ENCODE measurements at places on chromosomes 5 and 9.

DNA sequence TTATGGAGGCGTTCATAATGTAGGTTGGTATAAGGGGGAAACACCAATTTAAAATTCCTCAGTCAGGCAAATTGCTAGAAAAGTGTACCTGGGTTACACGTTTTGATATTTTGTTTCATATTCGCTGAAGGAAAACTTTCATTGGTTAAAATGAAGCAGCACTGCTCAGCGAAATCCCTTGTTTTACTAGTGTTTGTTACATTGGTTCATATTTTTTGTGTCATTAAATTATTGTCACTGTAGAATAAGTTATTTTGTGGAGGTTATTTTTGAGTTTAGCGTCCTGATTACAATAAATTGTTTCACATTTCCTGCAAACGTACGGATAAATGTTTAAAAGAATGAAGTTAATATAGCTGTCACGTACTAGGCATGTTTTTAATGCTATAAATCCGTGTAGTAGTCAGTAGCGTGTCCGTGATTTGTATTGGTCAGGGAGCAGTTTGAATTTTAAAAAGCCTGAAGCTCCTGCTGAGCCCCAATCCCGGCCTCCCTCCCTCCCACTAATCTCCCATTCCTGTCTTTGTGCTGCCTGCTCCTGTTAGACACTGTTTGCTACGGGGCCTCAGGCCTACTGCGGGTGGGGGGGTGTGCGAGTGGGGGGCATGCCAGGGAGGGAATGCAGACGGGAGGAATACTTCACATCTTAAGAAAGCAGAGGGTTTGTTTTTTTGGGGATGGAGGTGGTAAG, 2.0 kb downstream of the NIPBL start:
- no peak for DNase-seq

- DNase-seq, result peak; percentile 90
Observed at GRCh38 chr5:91162534-91163381, 220.4 kb downstream of the ARRDC3 start.

- DNase-seq, result no peak
Observed at GRCh38 chr9:117156144-117156688, 258.6 kb downstream of the ASTN2 start.

DNA sequence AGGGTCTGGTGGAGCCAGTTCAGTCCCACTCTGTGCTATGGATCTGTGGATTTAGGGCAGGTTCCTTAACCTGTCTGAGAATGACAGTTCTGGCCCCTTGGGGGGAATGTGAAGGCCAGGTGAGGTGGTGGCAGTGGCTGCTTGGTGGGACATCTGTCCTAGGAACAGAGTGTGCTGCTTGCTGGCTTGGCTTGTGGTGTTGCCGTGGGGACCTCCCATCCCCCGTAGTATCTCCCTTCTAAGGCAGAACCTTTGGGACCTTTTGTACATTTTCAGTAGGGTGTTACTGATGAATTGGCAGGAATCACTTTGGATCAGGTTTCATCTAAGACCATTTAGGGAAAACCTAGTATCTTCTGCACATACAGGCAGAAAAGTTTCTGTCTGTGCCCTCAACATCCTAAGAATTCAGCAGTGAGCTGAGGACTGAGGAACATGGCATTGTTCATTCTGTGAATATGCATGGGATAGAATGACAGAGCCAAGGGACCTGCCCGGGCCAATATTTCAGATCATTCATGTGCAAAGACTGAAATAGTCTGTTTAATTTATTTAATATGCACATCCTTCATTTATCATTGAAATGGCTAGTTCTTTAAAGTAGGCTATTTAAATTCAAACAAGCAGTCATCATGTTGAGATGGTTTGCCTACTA, 64.6 kb downstream of the WNK2 start:
- DNase-seq, result no peak

DNA sequence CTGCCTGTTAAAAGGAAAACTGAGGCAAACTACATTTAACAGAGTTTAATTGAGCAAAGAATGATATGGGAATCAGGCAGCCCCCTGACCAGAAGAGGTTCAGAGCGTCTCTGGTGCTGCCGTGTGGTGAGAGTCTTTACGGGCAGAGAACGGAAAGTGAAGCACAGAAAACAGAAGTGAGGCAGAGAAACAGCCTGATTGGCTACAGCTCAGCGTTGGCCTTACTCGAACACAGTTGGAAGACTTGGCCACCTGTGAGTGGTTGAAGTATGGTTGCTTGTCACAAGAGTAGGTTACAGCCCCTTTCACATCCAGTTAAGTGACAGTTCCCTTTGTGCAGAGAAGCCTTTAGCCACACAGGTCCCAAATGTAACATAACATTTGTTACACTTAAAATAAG, 16.9 kb upstream of the FBP1 start:
- peak; percentile 88 for DNase-seq

- DNase-seq, result no peak
Observed at GRCh38 chr9:3908731-3909130, 382.9 kb upstream of the RFX3 start.

DNA sequence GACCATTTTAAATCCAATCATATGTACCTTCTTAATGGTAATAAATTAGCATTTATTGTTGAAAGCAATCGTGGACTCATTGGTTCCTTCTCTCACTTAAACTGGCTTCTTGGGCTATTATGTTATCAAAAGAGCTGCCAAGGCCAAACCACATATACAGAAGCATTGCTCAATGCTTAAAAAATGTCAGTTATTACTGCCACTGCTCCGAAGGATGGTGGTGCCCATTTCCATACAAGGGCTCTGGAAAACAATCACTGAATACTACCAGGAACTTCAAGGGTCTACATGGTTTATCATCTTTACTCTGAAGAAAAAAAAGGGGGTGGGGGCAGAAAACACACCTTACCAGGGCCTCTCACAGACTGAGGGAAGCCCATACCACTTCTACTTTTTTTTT, 104.3 kb downstream of the GNAQ start:
- no peak for DNase-seq

DNA sequence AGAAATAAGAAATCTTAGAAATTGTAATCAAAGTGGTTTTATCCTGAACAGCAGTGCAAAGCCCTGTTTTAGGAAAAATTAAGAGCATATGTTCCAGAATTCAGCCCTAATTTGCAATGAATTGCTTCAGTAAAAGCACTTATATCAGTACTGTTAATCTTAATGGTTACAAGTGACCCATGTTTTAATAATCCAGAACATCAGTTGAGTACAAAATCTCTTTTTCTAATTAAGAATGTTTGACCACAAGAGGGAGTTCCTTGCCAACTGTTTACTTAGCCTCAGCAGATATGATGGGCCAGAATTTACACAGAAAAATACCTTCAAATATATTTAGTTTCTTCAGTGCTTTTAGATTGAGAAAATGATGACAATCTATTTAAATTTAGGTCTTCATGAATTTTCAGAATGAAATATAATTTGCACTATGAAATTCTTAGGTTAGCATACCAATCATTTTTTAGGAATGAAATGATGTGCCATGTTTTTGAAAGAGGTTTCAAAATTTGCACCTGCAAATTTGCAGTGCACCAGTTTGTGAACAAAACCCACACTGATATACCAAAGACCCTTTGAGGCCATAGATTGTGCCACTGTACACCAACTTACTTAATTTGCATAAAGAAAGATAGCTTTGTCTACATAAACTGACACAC, 926.3 kb upstream of the ARRDC3 start:
- peak; percentile 6 for DNase-seq

GRCh38 chr5:82624062-82624461, 345.9 kb upstream of the RPS23 start:
- DNase-seq, result no peak

DNA sequence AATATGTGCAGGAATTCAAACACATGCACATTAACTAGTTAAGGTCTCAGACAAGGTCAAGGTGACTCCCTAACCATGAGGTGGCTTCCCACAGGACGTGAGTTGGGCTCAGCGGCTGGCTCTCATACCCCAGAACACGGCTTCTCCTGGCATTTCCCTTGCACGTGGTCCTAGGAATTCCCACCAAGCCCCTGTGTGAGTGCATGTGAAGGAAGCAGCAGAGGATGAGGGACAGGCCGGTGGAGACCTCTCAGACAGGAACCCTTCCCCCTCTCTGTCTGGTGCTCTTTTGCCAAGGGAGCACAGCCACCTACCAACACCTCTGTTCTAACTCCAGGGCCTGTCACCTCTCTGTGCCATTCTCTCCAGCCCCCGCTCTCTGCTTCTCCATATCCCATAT, 271.0 kb downstream of the FSTL4 start:
- DNase-seq, result no peak

DNA sequence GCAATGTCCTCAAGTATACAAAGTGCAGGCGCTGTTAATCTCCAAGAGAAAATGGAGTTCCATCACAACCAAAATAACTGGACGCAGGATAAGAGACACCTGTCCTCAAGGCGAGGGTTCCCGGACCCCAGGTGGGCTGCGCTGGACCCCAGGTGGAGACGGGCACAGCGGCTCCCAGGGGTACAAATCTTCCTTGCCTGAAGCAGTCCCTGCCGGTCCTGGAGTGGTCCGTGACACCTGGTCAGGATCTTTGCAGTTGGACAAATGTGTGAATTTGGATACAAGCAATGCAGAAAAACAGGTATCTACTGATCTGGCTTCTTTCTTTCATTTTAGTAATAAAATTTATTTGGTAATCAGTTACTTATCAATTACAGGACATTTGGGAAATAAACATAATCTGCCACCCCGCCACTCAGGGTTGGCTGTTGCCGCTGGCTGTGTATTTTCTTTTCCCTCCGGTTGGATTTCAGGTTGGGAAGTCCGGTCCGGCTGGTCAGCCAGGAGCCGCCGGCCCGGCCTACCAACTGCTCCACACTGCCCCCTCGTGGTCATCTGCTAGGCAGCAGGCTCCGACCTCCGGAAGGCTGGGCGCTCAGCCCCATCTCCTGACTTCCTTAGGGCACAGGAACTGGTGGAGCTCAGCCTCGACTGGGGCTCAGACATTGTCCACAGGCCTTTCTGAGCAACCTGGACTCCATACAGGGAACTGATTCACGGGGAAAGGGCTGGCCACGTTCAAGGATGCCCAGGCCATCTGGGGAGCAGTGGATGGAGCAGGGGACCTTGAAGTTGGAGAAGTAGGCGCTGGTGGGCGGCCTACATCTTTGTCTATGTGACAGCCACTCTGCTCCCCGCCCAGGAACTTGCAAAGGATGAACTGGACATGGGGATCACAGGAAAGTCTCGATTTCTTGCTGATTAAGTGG, 43.4 kb downstream of the NXNL2 start:
- DNase-seq, result peak; percentile 69

- no peak for DNase-seq
Observed at GRCh38 chr5:80206282-80206681, 49.6 kb downstream of the SERINC5 start.

DNA sequence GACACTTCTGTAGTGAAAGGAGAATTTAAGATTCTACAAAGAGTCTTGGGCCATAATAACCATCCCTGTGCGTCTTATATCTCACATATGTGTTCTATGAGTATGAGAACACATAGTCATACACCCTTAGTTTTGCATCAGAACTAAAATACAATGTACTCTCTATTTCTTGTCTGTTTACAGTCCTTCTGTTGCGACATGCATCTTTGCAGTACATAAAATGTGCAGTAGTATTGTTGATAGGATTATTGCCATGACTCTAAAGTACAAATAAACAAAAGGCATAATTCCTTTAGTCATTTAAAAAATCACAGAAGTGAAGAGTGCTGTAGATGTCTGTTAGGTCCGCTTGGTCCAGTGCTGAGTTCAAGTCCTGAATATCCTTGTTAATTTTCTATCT, 201.9 kb downstream of the NR3C1 start:
- DNase-seq, result no peak

DNA sequence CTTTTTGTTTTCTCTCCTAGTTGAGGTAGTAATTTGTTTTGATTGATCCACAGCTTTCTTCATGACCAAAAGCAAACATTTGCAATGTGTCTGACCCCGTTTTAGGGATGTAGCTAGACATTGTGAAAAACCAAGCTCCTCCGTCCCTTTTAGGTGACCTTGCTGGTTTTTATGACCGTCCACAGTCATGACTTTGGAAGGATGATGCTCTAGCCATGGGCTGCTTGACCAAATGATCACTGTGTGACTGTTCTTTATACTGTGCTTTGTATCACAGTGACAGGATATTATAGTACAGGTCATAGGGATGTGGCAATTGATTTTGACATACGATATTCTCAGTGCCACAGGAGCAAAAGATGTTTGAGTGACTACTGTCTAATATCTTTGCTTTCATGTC, 54.4 kb downstream of the KCNN2 start:
- DNase-seq, result no peak

GRCh38 chr5:40480392-40480791, 199.3 kb upstream of the PTGER4 start:
- DNase-seq, result peak; percentile 25

- no peak for DNase-seq
Observed at GRCh38 chr5:57267805-57268204, 93.9 kb downstream of the GPBP1 start.

GRCh38 chr5:95537501-95537900, 17.3 kb downstream of the SKIC3 start:
- DNase-seq, result no peak

DNA sequence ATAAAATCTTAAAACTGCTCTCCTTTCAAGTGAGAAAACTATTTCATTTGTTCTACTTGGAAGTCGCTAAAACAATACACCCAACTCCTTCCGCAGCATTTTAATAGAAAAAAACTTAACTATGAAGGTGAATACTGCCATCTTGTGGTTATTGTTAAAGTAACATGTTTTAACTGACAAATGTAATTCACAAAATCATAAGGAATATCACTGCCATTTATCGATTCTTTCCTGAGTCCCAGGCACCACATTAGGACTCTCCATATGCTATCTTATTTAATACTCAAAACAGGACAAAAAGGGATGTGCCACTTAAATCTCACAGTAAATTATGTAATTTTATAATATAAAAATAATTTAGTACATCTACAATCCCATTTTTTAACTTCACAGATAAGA, 130.5 kb upstream of the ITGA1 start:
- DNase-seq, result peak; percentile 38

DNA sequence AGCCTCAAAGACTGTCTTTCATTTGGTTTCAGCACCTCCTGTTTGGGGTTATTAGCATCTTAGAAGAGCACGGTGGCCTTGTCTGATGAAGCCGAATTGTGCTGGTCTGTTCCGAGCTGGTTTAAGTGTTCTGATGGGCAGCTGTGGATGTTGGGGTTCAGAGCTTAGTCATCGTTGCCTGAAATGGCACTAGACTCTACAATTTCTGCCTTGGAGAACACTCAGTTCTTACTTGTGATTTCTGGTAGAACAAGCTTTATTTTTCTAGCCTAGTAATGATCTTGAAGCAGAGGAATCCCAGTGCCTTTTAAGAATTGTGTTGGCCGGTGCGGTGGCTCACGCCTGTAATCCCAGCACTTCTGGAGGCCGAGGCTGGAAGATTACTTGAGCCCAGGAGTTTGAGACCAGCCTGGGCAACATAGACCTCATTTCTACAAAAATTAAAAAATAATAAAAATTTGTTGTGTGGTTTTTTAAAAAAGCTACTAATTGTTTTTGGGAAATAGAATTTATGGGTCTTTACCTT, 7.8 kb downstream of the FBXW5 start:
- no peak for DNase-seq

DNA sequence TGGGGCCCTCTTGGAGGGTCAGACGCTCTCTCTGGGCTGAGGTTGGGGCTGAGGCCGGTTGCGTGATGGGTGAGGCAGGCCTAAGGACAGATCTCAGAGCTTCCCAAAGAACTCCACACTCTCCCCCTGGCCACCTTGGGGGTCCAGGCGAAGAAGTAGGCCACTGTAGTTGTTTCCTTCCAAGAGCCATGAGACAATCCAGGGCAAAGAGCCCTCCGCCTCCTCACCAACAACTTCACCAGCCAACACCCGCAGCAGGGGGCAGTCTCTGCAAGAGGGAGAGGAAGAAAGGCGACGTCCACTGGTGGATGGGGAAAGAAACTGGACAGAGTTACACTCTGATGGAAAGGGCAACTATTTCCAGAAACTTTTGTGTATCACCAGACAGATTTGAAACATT, 10.7 kb downstream of the SLC35A4 start:
- DNase-seq, result no peak

- peak; percentile 69 for DNase-seq
Observed at GRCh38 chr5:116135344-116135743, 50.5 kb downstream of the COMMD10 start.
